T-helper 9 cell (primary cell): ENCODE measurements at places on chromosomes 3 and 15.

DNA sequence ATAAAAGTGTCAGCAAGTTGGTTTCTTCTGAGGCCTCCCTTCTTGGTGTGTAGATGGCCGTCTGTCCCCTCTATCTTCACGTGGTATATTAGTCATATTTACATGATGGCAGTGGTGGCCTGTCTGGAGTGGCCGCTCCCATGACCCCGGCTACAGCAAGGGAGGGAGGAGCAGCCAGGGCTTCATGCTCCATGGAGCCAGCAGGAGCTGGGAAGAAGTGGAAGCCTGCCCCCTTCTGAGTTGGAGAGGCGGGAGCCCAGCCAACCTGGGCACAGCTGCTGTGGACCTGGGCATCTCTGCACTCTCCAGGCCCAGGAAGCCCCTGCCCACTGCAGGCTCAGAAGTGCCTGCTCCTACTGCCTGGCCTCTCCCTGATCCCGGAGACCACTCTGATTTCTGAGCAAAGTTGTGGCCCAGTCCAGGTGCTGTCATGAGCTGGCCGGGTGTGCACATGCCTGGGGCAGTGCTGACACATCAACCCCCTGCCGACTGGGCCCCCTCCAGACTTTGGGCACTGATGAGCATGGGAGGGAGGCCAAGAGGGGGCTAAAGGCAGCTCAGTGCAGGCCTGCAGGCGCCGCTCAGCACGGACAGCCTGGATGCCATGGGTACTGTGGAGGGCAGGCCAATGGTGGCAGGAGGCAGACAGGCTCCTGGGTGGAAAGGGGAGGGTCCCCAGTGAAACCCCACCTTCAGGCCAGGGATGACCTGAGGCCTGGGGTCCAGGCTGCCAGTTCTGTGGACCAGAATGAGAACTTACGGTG, 84.8 kb downstream of the SERPINI1 start:
- no peak for DNase-seq

GRCh38 chr3:148758303-148758884, 60.7 kb downstream of the AGTR1 start:
- no peak for DNase-seq

GRCh38 chr3:125202197-125202596, 10.4 kb downstream of the SLC12A8 start:
- no peak for DNase-seq

- DNase-seq, result no peak
Observed at GRCh38 chr3:194269610-194270145, 81.5 kb downstream of the CPN2 start.

DNA sequence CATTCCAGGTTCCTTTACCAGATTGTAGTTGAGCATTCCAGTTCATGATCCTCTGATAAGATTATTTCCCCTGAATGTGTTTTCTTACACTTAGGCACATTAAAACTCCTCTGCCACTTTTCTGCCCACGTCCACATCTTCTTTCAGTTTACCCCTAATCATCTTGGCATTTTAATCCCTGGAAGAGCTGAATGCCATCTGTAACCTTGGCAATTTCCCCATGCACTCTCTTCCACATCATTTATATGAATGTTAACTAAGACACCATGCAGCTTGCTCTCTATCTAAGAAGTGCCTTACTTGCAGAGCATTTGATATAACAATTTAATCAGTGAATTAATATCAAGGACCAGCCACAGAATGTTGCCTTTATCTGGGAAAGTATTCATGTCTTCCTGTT, 25.8 kb downstream of the TIMP4 start:
- DNase-seq, result no peak

- no peak for DNase-seq
Observed at GRCh38 chr15:55937040-55937439, 56.4 kb downstream of the NEDD4 start.

GRCh38 chr15:52626671-52627369, 52.4 kb downstream of the ATOSA start:
- no peak for DNase-seq

GRCh38 chr3:42665050-42665878, 11.8 kb downstream of the ZBTB47 start:
- DNase-seq, result no peak

GRCh38 chr3:73473181-73473897, 151.4 kb downstream of the PDZRN3 start:
- DNase-seq, result no peak

DNA sequence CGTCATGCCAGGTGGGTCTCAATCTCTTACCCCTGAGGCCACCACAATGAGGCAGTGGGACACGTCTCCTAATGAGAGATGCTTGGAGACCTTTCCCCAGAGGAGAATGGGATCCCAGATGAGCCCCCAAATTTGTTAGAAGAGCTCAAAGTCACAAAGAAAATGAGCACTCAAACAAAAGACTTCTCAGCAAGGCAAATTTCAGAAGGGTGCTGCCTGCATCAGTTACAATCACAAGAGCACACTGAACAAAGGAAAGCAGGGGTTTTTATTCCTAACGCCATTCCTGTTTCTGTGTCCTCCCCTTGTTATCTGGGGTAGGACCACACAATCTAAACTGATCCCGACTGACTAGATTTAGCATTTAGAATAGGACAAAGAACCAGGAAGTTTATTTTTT, 50.1 kb downstream of the DLG1 start:
- DNase-seq, result no peak

DNA sequence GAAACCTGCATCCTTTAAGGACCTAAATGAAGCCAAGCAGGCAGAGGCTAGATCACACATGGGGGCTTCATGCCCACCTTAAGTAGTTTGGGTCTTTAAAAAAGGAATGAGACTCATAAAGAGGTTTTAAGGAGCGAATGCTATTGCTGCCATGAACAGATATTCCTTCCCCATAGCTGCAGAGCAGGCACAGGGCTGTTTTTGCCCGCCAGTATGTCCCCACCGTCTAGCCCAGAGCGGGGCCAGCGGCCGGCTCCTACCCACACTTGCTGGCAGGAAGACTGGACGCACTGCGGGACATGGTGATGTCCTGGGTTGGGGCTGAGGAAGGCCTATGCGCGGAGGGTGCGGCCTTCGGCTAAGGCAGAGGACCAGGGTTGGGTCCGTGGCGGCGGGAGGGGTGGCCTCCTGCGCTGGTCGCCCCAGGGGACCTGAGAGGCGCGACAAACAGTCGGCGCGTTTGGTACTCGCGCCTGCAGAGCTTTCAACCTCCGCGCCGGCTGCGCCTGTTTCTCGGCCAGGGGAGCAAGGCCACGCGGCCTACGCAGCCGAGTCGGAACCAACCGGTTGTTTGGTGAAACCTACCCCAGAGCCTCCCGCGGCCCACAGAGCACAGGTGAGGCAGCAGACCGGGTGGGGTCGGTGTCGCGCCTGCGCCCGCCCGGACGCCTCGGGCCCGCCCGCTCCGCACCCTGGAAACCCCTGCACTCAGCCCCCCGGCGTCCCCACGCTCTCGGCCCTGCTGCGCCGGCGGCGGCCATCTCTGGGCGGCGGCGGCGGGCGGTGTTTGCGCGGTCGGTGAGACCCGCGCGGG, at the start of gene FAIM:
TSS of gene FAIM (plus strand) at position 450 of the 814 bp plus-strand sequence. CDS start 10,956 bp downstream, outside the sequence.
- peak; percentile 45 for DNase-seq

GRCh38 chr3:119627461-119627860, 29.8 kb downstream of the PLA1A start:
- no peak for DNase-seq

- DNase-seq, result no peak
Observed at GRCh38 chr3:31029706-31030105, 135.2 kb upstream of the GADL1 start.

DNA sequence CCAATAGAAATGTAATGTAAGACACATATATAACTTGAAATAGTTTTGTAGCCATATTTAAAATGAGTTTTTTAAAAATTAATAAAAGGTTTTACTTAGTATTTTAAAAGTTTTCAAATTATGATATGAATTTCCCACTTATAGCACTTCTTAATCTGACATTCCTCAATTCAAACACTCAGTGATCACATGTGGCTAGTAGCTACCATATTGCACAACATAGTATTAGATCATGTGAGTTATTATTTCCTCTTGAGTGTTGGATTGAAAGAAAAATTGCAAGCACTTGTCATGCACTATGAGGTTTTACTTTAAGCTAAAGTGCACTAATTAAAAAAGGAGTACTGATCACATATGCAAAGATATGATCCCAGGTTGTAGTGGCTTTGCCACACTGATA, 453.4 kb upstream of the ROBO2 start:
- no peak for DNase-seq

DNA sequence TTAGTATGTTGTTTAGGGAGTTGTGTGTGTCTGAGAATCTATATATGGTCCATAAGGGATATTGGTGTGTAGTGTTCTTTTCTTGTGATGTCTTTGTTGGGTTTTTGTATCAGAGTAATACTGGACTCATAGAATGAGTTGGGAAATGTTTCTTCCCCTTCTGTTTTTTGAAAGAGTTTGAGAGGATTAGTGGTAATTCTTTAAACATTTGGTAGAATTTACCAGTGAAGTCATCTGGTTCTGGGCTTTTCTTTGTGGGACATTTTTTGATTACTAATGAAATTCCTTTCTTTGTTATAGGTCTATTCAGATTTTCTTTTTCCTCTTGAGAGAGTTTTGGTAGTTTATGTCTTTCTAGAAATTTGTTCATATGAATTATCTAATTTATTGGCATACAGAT, 16.9 kb downstream of the ACKR2 start:
- no peak for DNase-seq

DNA sequence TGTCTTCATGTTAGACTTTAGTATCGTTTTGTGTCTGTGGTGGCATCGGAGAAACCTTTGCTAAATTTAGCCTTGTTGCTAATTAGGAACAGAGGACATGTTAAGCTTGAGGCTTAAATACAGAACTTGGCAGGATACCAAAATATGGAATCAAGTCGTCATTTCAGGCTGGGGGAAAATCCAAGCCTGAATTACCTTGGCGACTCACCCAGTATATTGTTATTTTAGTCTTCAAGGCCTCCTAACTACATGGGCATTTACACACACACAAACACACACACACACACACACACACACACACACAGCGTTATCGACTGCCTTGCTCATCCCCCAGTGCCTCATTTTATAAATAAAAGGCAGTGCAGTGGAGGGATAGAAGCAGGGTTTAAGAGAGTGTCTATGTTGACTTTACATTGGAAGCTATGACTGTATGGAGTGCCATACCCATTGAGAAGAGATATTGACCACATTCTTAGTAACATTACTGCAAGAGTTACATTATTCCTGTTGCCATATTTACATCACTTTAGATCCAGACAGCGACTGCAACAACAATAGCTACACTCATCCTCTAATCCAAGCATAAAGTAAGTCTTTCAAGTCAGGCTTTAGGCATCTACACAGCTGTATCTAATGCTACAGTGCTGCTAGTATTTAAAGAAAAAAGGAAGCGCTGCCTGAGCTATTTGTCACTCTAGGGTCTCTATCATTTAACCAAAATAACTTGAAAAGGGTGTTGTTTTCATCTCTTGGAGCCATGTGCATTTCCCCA, 210.8 kb upstream of the SEMA6D start:
- no peak for DNase-seq

- no peak for DNase-seq
Observed at GRCh38 chr15:55823699-55824340, 80.9 kb upstream of the PRTG start.

- no peak for DNase-seq
Observed at GRCh38 chr3:109545746-109546145, 208.4 kb upstream of the DPPA4 start.

GRCh38 chr3:152466784-152467183, 198.1 kb downstream of the MBNL1 start:
- no peak for DNase-seq
